HepG2 (cell line): ENCODE measurements at places on chromosomes 3 and 15.
A peak's percentile ranks its signal among the peaks of the same experiment; 100 is the strongest.

- no peak for DNase-seq
Measured at GRCh38 chr3:65449841-65450428, 588.8 kb downstream of the MAGI1 start.

DNA sequence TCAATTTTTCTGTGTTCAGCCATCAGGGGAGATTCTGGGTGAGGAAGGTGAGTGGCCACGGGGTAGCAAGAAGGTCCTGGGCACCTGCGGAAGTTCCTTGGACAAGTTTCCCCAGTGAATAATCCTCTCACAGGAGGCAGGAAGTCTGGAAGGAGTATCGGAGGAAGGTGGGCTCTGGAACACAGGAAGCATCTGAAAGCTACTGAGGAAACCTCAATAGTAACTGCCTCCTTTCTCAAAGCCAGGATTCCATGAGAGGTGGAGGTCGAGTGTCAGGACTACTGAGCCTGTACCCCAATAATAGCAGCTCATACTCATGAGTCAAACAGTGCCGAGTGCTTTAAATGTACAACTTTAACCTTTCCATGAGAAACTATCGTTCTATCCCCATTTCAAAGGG is 110.9 kb downstream of the OXNAD1 start:
- no peak for DNase-seq

DNA sequence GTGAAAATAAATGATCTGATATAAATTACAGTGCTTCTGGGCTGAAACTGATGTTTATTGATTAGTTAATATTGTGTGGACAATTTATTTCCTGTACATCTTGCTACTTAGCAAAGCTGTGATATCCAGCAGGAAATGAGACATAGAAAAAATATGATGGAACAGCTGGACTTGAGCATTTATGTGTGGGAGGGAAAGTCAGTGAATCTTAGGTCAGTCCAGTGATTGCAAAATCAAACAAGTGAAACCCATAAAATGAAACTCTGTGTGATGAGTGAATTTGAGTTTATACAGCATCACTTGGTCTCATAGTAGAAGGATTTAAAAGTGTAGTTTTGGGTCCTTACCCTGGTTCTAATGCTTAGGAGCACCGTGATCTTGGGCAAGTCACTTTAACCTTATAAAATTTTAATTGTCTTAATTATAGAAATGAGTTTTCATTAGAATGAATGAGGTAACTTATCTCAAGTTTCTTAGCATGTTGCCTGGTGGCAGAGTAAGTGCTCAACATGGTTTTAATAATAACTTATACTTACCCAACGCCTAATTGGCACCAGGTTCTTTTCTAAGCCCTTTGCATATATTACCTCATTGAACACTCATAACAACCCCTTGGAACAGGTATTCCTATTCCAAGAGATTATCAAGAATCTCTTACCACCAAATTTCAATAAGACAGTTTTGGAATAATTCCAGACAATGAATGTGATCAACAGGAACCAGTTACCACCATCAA is 194.6 kb downstream of the ADAMTSL3 start:
- no peak for DNase-seq

DNA sequence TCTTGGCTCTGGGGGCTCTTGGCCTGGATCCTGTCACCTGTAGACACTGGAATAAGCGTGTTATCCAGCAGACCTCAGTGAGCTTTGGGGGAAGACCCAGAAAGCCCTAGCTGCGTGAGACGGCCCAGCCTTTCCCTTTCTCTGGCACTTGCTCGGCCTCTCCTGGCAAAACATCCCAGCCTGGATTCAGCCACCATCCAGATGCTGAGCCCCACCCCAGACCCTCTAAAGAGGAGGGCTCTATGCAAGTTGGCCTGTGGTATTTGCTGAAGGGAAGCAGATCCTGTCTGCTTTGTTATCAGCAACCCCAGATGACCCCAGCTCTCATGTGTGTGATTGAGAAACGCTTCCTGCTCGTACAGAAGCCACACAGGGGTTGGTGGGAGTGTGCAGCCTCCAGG is 267.2 kb downstream of the FAM43A start:
- peak; percentile 59 for DNase-seq

- no peak for DNase-seq
Measured at GRCh38 chr15:47551079-47551478, 166.2 kb upstream of the SEMA6D start.

GRCh38 chr3:156811089-156811862 is 14.9 kb upstream of the LEKR1 start:
- DNase-seq: no peak

GRCh38 chr3:193701953-193702635 is 109.1 kb downstream of the OPA1 start:
- no peak for DNase-seq

DNA sequence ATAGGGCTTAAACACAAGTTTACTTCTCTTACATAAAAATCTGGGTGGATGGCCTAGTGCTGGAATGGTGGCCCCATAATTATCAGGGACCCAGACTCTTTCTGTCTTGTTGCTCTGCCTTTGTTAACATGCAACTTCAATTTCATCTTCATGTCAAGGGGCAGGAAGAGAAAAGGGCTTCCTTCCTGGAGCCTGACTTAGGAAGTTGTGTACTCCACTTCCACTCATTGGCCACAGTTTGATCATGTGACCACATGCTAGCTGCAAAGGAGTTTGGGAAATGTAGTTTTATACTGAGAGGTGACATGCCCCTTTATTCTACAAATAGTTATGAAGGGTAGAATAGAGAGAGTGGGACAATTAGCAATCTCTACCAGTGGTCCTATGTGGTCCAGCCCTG is 39.3 kb downstream of the RHCG start:
- peak; percentile 12 for DNase-seq

GRCh38 chr3:197580253-197580691 is 24.5 kb upstream of the BDH1 start:
- DNase-seq: no peak

GRCh38 chr3:31486865-31487533 is 45.7 kb upstream of the STT3B start:
- peak; percentile 44 for DNase-seq

- DNase-seq: no peak
Measured at GRCh38 chr3:160154033-160154432, 71.2 kb upstream of the C3orf80 start.

GRCh38 chr15:72199205-72199515 is 1.6 kb upstream of the GRAMD2A start:
- DNase-seq: no peak

DNA sequence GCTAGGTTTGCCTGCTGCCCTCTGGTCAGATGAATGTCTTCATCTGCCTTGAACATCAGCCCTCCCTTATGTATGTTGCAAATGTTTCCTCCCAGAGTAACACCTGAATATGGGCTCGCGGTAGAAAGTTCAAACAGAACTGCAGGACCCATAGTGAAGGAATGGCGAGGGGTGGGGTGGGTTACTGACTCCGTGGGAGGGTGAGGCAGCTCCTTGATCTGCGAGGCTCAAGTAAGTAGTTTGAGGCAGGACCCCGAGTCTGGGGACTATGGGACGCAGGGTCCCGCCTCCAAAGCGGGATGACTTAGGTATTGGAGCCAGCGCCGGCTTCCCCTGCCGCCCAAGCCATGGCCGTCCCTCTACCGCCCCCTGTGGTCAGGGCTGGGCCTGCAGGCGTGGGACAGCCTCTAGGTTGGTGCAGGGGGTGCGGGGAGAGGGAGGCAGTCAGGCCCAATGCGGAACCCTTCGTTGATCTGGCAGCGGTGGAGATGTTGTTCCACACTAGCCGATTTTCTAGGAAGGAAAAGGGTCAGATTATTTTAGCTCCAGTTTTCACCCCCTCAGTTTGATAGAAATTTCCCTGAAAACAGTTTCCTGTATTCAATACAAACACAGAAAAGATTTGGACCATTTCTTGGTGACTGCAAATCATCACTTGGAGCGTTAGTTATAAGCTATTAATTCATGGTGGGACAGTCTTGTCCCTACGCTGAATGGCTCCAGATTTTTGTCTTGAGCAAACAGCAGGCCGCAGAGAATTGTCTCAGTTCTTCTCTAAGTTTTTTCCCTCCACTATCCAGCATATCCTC is 72.3 kb downstream of the CORO2B start:
- peak; percentile 18 for DNase-seq

DNA sequence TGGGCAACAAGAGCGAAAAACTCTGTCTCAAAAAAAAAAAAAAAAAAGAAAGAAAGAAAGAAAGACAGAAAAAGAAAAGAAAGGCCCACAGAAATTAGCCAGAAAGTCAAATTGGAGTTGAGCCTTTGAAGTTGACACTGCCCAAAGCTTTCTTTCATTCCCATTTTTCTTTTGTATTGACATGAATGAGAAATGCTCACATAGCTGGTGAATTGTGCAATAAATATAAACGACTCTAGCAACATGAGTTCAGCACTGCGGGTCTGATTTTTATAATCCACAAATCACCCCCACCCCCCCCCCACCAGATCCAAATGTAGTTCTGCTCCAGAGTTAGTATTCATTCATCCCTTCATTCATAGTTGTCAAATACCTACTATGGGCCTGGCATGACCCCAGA is 37.4 kb downstream of the SLC6A1 start:
- DNase-seq: no peak

DNA sequence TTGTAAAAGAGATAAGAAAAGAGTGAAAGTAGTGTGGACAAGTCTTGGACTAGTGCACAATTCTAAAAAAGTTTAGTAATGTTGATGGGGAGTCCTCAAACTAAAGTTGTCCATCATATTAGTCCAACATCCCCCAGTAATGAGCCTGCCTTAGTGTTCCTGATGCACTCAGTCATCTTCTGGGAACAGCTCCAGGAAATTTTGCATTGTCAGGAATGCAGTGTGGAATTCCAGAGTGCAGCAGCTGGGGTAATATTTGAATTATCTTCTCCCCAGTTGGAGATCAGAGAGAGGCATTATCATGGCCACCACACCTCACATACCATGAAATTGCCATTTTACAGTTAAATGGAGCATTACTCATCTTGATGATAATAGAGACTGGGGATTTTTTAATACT is 528.8 kb upstream of the NAALADL2 start:
- DNase-seq: no peak

GRCh38 chr3:107258300-107258699 is 118.9 kb upstream of the CCDC54 start:
- DNase-seq: no peak

DNA sequence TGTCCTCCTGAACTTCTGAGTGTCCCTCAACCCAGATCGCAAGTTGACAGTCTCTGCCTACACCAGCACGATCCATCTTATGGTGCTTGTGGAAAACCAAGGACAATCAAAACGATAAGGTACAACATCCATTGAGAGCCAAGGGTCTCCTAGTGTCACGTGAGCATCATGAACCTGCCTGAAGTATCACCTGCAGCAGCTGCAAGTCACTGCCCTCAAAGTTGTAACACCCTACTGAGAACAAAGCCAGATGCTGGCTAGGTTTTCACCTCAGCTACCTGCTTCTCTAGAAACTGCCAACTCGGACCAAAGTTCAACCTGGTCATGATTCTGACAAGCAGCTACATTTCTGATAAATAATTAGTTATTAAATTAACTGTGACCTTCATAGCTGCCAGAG is 17.5 kb downstream of the C2CD4B start:
- no peak for DNase-seq

- no peak for DNase-seq
Measured at GRCh38 chr3:40923143-40923542, 276.2 kb upstream of the CTNNB1 start.

DNA sequence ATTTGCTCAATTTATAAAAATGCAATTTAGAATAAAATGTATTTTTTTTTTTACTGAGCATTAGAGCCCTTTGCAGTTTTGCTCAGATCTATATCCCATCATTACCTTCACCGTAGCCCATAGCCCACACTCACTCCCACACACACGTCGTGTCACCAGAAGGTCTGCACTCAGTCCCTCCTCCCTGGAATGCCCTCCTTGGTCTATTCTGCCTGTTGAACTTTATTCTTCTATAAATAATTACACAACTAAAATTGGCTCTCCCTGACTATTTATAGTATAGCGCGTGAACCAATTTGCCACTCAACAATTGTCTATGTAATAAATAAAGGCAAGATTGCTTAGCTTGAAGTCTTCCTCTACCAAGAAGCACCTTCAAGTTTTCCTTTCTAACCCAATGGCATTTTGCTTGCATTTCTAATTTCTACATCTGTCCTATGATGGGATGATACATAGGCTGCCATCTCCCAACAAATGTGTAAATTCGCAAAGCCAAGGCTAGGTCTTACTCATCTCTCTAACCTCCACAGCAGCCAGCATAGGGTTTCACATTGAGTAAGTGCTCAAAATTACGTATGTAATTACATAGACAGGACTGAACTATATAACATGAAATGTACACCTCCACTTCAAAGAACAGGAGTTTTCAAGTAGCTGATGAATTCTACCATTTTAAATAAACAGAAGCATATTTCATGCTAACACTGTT is 172.0 kb upstream of the HES1 start:
- no peak for DNase-seq

GRCh38 chr15:81859737-81860516 is 185.9 kb downstream of the MEX3B start:
- no peak for DNase-seq

DNA sequence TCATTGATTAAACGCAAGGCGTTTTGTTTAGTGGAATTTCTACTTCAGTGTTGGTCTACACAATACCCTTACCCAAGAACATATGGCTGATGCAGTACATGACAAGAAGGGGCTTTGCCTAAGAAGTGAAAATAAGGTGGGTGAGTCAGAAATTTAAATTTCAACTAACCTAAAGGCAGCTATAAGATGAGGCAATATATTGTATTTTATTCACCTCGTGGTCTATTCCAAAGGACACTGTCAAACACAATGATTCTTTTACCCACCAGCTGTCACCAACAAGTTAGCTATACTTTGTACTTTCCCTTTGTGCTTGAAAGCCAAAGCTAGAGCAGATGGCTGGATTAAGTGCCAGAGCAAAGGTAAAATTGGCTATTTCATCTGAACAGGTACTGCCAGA is 10.9 kb upstream of the SETMAR start:
- DNase-seq: no peak

DNA sequence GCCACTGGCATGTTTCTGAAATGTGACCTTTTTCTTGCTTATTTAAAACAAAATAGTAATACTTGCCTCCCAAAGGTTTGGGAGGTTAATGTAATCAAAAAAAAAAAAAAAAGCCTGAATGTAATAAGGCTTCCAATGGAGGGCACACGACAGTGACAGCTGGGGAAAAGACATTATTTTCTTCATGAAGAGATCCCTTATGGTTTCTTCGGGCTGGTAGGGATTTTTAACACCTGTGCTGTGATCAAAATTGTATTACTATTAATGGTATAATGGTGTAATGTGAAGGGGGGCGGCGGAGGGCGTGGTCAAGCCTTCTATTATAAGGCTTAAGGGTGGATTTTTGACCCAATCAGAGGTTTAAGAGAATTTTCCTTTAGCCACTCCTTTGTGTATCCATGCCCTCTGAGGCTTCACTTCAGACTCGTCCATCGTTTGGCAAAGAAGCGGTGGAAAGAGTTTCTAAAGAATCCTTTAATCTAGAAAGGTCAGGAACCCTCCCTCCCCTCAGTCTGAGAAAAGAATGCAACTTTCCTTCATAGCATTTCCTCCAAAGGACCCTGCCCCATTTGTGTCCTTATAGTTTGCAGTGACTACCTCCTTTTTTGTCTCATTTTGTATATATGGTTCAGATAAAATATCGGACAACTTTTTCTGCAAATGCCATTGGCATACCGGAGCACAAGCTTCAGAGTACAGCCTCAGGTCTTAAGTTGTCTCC is 89.5 kb upstream of the CHD2 start:
- DNase-seq: no peak
